ENCODE measurements at places on chromosomes 3 and 15. TPM values are rescaled to one million over a fixed set of nuclear protein-coding genes. Genes with fewer than 3 reads are reported as not detected.

Gene SLCO2A1
- not detected for total RNA-seq

Gene CHL1
- not detected for total RNA-seq

Gene ANKUB1
- total RNA-seq, result not detected

Gene GNAT1
- total RNA-seq, result not detected

Gene HIGD2B
- total RNA-seq, result 0.32 TPM

Gene MUSTN1
- total RNA-seq, result 0.61 TPM

All from activated CD8-positive, alpha-beta memory T cell treated with anti-CD3 and anti-CD28 coated beads for 36 hours (primary cell).